ENCODE measurements at places on chromosomes 13 and 19.

- DNase-seq = no peak
Observed at GRCh38 chr19:51524666-51525264, 6.7 kb downstream of the SIGLEC6 start.

- peak; percentile 32 for DNase-seq
Observed at GRCh38 chr13:99796175-99796819, 175.3 kb downstream of the ZIC5 start.

- no peak for DNase-seq
Observed at GRCh38 chr13:21615427-21615826, 11.5 kb upstream of the MICU2 start.

DNA sequence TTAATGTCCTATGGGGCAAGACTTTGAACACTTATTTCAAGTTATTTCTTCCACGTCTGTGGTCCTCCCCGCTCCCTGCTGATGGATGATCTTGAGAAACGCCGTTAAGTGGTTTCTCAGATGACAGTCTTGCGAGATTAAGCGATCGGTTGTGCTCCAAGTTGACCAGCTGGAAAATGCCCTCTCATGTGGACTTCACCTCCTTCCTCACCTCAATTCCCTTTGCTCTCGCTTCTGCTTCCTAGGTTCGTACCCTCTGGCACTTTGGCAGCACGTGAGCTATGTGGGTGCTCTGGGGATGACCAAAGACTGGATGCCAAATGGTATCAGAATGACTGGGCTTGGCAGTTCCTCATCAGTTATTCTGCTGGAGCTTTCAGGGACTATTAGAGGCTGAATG is 480.0 kb downstream of the ZNF536 start:
- no peak for DNase-seq

- peak; percentile 52 for DNase-seq
Observed at GRCh38 chr19:17996826-17997316, 11.1 kb upstream of the ARRDC2 start.

GRCh38 chr13:29752175-29752574 is 98.2 kb downstream of the UBL3 start:
- DNase-seq = no peak

DNA sequence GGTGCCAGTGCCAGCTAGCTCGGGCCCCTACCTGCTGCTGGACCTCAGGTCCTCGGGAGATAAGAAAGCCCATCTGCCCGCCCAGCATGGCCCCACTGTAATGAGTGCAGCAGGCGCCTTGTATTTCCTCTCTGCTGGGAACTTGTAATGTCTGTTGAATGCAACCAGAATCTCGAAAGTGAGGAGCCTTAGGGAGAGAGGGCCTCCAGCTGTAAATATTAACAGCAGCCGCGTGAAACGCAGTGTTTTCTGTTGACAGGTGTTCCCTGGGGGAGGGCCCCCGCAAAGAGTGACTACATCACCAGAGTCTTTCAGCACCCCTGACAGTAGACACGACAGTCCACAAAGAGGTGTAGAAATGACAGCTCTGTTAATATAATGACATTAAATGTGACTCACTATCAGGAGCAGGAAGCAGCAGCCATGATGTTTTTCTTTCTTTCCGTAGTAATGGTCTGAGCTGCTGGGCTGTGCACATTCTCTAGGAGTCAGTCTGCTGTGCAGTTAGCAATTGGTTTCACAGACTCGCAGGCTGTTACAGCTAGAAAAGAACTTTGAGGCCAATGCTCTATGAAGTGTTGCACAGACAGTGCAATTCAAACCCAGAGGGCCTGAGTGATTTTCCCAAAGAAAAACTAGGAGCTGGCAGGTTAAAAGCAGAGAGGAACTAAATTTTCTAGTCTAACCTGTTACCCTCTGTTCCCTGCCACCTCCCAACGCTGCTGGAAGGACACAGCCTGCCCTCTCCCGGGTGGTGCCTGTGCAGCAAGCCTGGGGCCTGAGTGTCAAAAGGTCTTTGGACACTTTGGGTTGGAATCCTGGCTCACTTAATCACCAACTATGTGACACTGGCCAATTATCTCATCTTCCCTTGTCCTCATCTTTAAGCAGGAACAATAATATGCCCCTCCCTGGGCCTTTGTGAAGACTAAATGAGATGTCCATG is 58.6 kb upstream of the WASF3 start:
- DNase-seq = peak; percentile 43

GRCh38 chr19:45973553-45974338 is at the start of gene NOVA2:
NOVA2 (minus strand) TSS chr19:45973865; CDS start chr19:45973351, 514 bp downstream.
- DNase-seq = peak; percentile 36

DNA sequence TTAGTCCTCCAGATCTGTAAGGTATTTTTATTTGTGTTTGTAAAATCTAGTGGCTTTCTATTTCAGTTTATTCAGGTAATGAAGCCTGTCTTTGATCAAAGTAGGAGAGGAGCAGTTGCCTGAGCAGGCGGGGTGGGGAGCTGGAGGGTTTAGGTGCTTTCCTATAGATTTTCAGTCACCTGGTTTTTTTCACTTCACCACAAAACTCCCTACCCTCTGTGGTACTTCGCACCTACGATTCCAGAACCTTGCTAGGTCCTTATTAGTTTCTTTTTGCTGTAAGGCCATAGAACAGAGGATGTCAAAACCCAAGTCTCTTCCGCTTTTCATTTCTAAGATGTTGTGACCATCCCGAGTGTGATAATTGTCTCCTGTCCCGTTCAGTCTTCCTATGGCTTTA is 26.6 kb downstream of the SLAIN1 start:
- no peak for DNase-seq

DNA sequence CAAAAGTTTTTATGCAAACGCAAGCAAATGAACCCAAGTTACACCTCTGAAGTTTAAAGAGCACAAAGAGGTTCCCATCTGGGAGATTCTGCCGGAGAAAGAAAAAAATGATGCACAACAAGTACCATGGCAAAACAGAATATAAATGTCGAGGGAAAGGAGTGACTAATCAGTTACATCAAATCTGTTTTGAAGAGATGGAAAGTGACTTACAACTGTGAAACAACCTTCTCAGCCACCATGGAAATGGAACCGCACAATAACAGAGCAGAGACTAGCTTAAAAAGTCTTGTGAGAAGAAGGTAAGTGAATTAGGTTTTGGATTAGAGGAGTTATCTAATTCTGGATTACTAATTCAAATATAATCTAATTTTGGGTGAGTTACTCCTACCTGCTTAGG is 2.4 kb downstream of the HSPH1 start:
- peak; percentile 7 for DNase-seq

- no peak for DNase-seq
Observed at GRCh38 chr13:103006641-103007426, 59.4 kb downstream of the SLC10A2 start.

DNA sequence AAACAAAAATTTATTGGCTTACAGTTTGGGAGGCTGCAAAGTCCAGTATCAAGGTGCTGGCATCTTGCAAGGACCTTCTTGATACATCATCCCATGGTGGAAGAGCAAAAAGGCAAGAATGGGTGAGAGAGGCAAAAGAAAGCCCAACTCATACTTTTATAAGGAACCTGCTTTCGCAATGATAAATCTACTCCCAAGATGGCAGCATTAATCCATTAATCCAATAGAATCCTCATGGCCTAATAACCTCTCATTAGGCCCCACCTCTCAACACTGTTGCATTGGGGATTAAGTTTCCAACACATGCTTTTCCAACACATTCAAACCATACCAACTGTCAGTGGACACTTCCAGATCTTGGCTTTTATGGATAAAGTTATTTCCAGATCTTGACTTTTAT is 48.7 kb upstream of the ZNF507 start:
- no peak for DNase-seq

GRCh38 chr13:113359571-113359970 is 4.4 kb downstream of the GRTP1 start:
- no peak for DNase-seq

DNA sequence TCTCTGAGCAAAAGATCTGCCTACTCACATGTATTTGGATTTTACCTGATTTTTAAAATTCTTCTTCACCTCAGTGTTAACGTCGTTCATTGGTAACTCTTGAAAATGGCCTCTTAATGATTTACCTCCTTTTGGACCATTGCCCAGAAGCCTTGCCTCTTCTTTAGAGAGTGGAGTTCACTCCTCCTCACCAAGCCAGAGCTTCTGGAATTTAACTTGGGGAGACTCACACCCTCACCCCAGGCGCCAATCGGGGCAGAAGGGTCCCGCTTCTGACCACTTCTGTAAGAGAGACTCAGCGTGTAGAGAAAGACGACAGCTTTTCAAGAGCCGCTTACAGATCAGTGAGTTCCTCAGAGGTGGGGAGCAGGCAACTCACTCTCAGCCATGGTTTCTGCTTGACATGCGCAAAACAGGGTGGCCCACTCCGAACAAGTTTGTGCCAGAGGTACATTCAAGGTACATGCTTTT is 2.7 kb downstream of the PNMA8C start:
- DNase-seq = no peak

Measured in IMR-90 (cell line).